Cortex of kidney (tissue), 1 donor: ENCODE measurements at places on chromosomes 5 and 9.

DNA sequence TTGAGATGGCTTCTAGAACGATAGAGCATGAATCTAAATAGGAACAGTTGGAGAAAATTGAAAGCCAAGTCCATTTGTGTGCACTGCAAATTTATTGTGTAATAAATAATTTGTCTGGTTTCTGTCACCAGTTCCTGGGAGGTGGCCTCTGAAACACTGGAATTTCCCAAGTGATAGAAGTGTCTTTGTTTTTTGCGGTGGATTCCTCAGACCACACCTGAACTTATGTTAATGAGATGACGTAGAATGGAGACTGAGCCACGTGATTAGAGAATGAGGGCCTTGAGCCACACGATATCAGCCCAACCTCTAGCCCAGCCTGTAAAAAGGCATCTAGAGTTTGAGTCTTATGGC is 105.1 kb downstream of the MSX2 start:
- no peak for DNase-seq

DNA sequence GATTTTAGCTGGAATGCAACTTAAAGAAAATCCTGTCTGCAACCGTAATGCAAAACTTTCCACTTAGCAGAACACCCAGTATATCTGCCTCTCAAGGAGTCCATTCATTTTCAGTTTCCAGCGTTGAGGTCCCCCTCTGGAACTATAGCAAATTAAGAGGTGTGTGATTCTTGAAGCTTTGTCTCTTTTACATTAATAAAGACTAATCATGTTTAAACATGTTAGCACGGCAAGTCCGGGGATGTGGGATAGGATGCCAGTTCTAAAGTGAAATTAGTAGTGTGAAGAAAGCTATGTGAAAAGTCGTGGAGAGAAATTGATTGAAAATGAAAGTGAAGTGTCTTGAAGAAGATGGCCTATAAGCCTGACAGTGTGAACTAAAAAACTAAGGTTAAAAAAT is 429.1 kb downstream of the NR2F1-AS1 start:
- no peak for DNase-seq

GRCh38 chr9:93590609-93591234 is 14.3 kb downstream of the PHF2 start:
- no peak for DNase-seq

- no peak for DNase-seq
Observed at GRCh38 chr9:73411494-73411893, 259.8 kb downstream of the ANXA1 start.

DNA sequence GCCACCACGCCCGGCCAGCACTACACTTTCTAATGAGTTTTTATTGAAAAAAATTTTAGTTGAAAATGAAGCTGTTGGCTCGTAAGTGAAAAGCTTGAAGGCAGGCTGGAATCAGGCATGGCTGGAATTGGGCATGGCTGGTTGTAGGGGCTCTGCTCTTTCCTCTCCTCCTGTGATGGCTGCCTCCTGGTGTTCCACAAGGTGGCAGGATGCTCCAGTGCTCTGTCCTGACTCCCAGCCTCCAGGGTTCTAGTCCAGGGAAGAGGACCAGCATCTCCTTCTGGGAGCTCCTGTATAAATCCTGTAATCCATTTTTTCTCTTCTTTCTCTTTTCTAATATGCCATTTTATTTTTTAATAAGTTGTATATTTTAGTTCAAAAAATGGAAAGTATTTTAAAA is 57.2 kb upstream of the DHFR start:
- no peak for DNase-seq

DNA sequence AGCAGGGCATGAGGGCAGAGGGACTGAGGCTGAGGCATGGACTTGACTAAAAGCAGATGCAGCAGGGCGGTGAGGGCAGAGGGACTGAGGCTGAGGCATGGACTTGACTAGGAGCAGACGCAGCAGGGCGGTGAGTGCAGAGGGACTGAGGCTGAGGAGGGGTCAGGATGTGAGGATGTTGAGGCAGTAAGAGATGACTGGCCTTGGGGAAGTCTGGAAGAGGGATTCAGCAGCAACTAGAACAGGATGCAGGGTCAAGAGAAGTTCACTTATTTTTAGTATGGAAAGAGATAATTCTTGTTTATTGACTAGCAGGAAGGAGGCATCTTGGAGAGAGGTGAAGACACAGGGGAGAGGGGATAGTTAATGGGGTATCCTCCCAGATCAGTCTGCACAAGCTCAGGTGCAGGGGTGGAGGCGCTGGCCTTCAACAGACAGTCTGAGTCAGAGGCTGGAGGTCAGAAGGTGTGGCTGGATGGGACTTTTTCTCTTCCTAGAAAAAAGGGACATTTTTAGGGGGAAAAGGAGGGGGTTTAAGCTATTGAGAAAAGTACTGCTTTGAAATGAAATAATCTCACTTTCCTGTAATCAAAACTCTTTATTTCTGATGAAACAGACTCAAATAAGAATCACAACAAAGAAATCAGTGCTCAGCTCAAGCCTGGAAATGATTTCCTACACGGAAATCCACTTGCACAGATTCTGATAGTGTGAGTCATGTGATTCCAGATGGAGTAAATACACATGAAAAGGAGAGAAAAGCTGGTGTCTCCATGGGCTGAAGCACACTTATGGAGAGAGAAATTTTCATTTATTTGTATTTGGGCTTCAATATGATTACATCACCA is 130.9 kb downstream of the PALM2AKAP2 start:
- DNase-seq: no peak

DNA sequence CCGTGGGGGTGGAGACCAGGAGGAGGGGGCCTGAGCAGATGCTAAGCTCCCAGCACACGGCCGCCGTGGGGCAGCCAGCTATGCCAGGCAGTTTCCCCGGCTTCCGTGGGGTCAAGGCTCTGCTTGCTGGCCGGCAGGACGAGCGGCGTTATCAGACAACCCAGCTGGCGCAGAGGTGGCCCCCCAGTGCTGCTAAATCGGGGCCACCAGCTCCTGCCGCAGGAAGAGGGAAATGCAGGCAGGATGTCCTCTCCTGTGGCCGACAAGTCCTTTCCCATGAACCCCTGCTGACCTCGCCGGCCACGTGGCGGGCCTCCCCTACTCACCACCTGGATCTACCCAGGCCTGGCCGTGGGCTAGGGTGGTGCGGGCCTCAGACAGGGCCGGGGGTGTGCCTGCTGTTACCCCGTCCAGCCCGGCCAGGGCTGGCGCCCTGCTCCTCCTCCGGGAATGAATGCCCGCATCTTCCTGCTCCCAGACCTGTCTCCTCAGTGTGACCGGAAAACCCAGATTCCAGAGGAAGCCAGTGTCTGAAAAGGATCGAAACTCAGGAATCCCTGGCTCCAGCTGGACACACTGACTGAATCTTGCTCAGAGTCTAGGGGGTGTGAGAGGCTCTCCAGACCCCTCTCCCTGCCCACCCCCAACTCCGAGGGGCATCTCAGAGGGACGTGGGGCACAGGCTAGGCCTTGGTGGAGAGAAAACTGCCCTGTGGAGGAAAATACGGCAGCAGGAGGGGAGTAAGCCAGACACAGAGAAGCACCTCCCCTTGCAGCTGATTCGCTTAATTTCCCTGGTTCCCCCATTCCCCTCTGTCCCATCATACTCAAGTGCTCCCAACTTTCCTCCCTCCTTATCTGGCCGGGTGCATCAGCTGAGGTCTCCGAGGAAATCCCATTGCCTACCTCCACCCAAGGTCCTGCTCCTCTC is 3.9 kb downstream of the FLT4 start:
- DNase-seq: no peak

GRCh38 chr5:17872204-17872603 is 237.9 kb downstream of the TAF11L14 start:
- DNase-seq: no peak

DNA sequence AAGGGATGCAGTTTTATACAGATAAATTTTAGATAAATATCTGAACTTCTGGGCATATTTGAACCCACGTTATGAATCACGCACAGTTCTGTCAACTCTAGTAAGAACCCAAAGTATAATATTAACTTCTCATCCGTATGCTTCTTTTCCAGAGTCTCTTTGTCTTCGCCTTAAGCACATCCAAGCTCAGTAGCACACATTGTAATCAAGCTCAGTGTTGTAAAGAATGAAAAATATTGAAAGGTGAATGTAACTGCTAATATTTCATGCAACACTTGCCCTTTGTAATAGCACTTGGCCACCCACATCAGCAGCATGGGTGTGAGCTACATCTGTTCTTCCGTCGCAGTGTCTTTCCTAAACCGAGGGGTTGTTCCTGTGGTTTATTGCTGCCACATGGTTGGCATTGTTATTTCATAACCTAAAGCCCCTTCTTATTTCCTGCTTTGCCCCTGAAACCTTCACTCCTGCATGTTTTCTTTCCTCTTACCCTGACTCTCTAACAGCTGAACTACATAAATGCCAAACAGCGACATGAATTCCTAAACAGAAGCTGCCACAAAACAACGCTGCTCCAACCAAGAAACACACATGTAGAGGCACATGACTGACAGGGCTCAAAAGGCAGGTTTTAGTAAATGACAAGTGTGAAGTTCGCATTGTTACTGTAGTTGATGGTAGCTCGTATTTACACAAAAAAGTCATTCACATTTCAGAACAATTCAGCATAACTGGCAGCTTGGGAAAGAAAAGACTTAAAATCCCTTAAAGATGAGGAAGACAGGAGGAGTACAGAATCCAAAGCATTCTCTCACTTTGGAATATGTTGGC is 190.1 kb upstream of the MEF2C start:
- no peak for DNase-seq

DNA sequence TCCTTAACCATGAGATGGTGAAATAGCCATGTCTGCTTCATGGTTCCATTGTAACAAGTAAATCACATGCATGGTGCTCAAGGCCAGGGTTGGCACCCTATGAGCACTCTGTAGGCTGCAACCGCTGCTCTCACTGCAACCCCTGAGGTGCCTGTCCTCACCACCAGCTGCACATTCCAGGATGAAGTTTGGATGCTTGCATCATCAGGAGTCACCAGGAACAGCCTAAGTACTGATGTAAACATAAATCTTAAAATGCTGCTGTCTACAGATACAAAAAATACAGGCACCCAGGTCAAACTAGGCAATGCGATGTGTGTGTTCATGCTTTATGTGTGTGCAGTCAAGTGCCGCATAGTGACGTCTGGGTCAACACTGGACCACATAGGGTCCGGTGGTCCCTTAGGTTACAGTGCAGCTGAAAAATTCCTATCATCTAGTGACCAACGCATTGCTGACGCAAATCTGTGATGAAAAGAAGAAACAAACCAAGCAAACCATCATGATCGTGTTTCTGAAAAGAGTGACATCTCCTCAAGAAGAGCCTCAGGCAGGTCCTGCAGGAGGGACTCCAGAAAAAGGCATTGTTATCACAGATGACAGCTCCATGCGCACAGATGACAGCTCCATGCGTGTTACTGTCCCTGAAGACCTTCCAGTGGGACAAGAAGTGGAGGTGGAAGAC is 234.8 kb downstream of the AUH start:
- no peak for DNase-seq

- DNase-seq: no peak
Observed at GRCh38 chr5:40991168-40991980, 79.8 kb downstream of the MROH2B start.

- DNase-seq: no peak
Observed at GRCh38 chr5:134203630-134204029, 22.2 kb downstream of the PPP2CA start.

- no peak for DNase-seq
Observed at GRCh38 chr5:122236270-122237040, 75.6 kb upstream of the SNCAIP start.

GRCh38 chr5:176644294-176644693 is 3.0 kb upstream of the TSPAN17 start:
- no peak for DNase-seq

DNA sequence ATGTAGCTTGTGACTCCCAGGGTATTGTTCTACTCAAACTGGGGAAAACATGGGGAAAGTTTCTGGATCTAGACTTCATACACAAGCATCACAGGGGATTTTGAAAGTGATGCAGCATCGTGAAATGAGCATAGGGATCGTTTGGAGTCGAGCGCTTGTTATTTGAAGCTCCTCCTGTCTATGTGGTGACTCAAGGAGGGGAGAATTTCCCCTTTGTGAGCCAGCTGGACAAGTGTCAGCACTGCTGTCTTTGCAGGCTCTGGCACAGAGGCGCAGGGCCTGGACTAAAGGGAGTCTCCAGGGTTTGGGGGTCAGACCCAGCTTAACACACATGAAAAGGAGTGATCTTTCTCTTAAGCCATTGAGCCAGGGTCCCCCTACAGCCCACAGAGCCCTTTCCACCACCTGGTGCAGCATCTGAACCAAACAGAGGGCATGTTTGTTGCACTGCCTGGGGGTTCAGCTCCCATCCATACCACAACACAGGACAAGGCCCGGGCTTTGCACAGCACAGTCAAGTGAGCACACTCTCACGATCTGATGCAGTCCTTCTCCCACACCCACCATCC is 51.0 kb downstream of the IRF1 start:
- DNase-seq: no peak

GRCh38 chr5:80468131-80468530 is 19.8 kb upstream of the FAM151B start:
- DNase-seq: no peak

DNA sequence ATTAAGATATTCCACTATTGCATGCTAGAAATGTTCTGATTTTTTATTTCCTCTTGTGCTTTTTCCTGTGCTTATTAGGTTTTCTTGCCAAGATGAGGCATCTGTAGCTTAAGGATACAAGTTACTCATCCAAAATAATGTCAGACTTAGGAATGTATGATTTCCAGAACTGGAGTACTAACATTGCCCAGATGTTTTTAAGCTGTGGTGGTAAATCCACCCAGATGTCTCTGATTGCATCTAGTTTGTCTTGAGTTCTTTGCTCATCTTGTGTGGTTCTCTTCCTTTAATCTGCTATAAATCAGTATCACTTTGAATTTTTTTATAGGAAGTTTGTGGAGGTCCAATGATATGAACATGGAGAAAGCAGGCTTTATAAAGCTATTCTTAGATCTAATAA is 337.5 kb upstream of the ZNF608 start:
- no peak for DNase-seq

DNA sequence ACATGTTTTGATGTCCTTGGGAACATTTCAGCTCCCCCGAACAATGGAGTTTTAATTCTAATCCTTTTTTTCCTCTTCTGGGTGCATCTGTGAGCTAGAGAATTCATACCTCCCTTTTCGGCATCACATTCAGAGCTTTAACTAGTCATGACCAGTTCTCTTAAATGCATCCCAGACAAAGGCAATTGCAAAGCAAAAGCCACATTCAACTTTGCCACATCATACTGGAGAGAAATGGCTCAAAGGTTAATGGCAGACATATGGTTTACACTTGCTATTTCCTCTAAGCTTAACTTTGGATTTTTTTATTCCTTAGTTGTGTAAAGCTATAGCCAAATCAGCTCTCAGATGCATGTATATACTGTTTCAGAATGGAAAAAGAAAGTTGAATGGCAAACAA is 153.3 kb downstream of the ESM1 start:
- no peak for DNase-seq

DNA sequence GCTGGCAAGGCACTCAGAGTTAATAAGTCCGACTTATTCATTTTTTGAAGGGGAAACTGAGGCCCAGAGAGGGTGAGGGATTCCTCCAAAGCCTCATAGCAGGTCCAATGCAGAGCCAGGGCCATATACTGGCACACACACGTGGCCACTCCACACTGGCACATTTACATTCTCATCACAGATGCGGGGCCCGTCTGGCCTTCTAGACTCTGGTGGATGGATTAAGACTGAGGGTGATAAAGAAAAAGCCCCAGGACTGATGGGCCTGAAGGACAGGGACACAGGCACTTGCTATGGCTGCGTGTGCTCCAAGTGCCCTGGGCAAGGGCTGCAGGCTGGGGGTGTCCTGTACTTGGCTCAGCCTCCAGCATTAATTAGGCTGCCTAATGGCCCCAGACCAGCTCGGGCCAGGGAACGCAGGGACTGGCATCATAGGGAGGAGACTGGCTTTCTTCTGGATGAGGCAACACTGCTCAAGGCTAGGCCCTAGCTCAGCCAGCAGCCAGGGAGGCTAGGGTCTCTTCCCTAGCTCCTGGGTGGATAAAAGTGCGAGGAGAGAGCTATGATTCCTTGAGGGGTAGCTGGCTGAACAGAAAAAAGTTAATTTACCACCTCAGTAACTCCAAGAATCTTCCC is 28.5 kb upstream of the CSF1R start:
- no peak for DNase-seq
